ENCODE measurements at places on chromosomes 4 and X.

DNA sequence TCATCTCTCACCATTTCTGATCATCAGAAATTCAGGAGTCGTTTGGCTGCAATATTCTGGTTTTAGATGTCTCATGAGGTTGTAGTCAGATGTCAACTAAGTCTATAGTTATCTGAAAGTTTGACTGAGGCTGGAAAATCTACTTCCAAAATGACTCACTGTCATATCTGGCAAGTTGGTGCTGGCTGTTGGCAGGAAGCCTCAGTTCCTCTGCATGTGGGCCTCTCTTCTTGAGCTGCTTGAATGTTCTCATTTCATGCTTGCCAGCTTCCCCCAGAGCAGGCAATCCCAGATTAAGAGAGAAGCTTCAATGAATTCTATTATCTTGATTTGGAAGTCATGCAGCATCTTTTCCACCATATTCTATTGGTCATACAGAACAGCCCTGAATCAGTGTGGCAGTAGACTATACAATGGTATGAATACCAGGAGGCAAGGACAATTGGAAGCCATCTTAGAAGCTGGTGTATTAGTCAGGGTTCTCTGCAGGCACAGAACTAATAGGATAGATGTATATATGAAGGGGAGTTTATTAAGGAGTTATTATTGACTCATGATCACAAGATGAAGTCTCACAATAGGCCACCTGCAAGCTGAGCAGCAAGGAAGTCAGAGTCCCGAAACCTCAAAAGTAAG lies 46.8 kb upstream of the ELF2 start:
- no peak for DNase-seq

GRCh38 chr4:5722328-5722727 lies 11.3 kb downstream of the EVC start:
- no peak for DNase-seq

- DNase-seq = no peak
These were observed 7.8 kb downstream of the LNX1 start for GRCh38 chr4:53583513-53583912.

- DNase-seq = no peak
These were observed 488.3 kb downstream of the ANKRD50 start for GRCh38 chr4:124224256-124224655.

DNA sequence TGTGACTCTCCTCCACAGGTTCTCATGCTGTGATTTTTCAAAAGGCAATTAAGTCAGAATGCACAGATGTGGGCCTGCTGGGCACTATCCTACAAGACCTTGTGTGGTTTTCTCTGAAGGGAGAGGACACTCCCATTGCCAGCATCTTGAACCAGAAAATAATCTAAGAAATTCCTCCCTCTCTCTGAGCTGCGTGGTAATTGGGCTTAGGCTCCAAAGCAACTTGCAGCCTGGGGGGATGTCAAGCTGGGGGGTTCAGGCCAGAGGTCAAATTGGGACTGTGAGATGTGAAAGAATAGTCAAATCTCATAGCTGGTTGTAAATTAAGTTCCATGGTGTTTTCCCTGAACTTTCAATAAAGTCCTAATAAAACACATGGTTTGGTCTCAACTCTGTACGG lies 350.6 kb upstream of the SLC7A11 start:
- DNase-seq = no peak

DNA sequence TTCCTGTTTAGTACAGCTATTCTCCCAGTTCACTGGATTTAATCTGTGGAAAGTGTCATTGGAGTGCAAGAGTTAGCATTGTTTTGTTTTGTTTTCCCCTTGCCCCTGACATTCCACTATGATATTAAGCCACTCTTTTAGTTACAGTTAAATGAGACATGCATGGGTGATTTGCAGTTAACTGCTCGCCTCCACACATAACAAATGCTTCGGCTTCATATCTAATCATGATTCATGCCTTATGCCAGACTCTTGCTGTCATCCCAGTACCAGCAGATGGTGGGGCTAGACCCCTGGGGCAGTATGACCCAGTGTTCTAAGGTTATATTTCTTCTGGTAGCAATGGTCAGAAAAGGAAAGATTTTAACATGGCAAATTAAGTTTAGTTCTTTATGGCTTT lies 80.1 kb downstream of the RAP1GDS1 start:
- DNase-seq = no peak

DNA sequence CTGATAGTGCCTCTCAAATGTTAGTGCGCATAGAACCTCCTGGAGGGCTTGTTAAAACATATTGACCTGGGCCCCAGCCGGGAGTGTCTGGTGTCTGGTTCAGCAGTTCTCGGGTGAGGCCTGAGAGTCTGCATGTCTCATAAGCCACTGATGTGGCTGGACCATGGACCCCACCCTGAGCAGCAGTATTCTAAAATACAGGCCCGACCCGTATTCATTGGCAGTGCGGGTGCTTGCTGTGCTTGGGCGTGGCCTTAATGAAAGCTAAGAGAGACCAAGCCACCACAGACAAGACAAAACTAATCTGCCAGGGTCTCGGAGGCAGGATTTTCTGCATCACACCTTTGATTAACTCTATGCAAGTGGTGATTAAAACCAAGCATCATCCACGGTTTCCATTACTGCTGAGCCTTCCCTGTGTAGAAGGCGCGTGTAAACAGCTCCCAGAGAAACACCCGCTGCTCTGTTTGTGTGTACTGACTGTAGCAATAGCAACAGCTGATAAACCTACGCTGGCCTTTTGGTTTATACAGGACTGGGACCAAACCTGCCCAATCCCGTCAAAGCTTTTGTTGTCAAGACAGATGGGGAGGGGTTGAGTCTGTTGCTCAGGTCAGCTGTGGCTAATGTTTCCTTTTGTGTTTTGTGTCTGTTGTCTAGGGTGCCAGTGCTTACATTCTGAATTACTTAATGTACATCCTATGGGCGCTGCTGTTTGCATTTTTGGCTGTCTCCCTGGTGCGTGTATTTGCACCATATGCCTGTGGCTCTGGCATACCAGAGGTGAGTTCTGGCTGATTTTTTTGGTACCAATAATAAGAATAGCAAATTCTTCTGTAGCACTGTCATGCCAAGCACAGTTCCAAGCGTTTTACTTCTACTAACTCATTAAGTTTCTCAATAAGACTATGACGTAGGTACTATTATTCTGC lies 40.8 kb downstream of the CLCN4 start:
- no peak for DNase-seq

- no peak for DNase-seq
These were observed 9.0 kb upstream of the SLC26A1 start for GRCh38 chr4:1002131-1002630.

DNA sequence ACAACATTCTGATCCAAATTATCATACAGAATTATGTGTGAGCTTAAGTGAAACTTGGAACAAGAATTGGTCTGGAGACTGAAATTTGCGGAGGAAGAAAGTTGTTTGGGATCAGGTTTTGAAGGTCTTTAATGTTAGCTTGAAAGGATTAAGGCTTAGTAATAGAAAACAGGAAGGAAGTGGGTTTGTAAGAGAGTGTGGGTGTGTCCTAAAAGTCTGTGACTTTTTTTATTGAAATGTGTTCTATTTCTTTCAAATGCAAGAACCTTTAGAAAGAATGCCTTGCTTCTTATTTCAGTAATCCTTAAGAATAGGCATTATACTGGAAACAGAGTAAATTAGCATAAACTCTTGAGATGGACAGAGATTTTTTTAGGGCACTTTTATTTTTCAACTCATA lies 198.0 kb downstream of the GALNTL6 start:
- DNase-seq = no peak

DNA sequence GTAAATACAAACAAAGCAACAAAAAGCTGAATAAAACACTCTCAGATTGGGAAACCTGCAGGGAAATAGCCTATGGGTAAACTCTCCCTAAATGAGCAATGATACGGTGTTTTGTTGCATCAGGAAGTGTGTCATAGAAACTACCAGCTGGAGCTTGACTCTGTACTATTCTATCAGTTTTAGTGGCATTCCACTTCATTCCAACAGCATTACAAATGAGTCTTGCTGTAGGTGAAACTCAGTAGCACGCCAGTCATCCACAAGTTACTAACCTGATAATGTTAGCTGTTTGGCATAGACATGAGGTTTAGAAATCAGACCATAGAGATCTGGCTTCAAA lies 24.9 kb downstream of the FGFBP1 start:
- DNase-seq = no peak

DNA sequence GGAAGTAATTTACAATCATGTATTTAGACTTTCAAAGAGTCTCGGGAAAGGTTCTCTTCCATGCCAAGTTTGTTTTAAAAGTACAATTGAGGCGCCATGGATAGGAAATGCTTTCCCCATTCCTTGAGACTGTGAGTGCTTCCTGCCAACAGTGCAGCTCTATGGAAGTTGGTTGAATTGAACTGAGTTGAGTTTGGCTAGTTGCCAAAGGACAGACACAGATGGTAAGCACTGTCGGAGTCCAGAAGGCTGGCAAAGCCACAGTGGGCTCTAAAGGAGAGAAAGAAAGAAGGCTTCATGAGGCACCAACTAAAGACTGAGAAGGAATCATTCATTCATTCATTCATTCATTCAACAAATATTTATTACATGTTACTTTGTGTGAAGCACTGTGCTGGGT lies 4.3 kb upstream of the KCNE5 start:
- no peak for DNase-seq

- no peak for DNase-seq
These were observed 153.4 kb upstream of the ANK2 start for GRCh38 chr4:112895811-112896608.

GRCh38 chr4:73704314-73705055 lies 35.9 kb upstream of the CXCL8 start:
- DNase-seq = no peak

DNA sequence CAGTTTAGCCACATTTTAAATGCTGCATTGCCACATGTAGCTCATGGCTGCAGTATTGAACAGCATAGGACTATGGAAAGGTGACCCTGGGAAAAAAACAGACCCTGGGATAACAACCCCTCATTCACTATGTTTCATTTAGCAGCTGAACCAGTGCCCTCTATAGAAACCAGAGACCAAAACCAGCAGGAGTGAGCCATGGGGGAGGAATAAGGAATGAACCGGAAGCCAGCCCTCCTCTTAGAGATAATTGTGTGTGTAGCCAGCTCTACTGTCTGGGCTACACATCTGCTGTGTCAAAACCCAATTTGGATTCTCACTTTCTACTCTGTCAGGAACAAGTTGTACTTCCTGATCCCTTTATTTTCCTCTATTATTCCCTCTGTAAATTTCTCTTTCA lies 158.5 kb upstream of the S100G start:
- DNase-seq = no peak

DNA sequence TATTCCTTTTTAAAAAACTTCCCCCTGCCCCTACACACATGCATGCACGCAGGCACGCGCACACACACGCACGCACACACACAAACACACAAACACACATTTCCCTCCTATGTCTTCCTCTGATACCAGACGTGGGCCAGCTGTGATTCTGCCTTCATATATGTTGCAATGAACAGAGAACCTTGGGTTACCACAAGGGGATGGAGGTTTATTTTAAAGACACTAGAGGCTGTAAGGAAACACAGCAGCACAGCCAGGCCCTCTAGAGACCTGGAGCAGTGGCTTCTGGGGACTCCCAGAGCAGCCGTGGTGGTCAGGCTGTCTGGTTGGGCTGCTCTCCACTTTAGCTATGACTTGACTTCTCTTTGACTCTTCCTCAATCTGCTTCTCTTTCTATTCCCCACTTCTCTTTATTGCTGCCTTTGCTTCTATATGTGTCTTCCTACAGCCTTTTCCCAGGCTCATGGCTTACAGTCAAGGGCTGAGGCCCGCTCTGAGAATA lies 3.2 kb upstream of the TLR10 start:
- no peak for DNase-seq

GRCh38 chr4:57125996-57126395 lies 15.8 kb upstream of the IGFBP7 start:
- DNase-seq = no peak

DNA sequence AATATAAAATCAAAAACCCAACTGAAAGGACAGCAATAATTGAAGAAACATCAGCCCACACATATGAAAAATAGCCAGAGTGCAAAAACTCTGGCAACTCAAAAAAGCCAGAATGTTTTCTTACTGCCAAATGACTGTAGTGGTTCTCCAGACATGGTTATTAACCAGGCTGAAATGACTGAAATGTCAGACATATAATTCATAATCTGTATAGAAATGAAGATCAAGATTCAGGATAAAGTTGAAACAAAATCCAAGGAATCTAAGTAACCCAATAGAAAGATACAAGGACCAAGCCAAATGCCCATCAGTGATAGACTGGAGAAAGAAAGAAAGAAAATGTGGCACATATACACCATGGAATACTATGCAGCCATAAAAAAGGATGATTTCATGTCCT lies 553.3 kb upstream of the KLHL4 start:
- DNase-seq = no peak

DNA sequence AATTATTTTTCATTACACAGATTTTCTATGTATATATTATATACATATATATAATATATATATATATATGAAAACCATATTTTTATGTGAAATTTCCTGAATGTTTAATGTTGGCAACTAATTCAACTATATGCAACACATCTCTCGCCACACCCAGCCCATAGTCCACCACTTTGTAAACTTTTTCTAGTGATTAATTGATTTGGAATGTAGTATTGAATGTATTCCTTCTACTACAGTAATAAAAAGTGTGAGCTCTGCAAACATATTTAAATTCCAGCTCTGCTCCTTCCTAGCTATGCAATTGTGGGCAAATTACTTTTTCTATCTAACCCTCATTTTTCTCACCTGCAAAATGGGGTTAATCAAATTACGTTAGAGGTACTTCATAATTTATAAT lies 187.8 kb downstream of the TEX11 start:
- DNase-seq = no peak

GRCh38 chrX:150080497-150080896 lies 142.2 kb upstream of the EOLA2 start:
- no peak for DNase-seq

DNA sequence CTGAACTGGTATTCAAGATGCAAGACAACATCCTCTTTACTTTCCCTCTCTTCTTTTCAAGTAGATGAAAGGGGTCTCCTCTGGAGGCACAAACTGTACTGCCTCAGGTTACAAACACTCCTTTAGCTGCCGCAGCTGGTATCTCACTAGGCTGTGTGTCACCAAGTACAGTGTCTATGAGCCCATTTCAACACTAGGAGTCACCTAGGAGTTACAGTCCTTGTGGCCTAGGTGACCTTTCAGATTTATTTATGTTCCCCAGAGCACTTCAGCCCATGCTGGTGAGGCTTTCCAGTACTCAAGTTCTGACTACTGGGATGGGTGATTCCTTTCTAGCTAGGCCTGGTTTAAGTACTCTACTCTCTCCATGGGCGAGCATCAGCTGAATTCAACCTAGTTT lies 32.4 kb upstream of the TMLHE start:
- no peak for DNase-seq

DNA sequence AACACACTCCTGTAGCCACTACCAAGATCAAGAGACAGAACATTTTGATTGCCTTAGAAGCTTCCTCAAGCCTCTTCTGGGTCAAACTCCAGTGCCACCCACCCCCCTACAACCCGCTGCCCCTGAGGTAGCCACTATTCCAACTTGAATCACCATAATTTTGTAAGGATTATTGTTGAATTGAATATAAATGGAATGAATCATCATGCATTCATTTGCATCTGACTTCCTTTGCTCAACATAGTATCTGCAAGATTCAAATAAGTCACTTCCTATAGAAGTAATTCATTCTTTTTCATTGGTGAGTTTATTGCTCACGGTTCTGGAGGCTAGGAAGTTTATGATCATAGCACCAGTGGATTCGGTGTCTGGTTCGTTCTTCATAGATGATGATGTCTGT lies 364.2 kb downstream of the SLITRK2 start:
- no peak for DNase-seq

- DNase-seq = no peak
These were observed 154.0 kb downstream of the TMEM47 start for GRCh38 chrX:34503119-34503518.

- no peak for DNase-seq
These were observed 57.2 kb upstream of the MTMR1 start for GRCh38 chrX:150635952-150636351.

- no peak for DNase-seq
These were observed 27.1 kb upstream of the HGFAC start for GRCh38 chr4:3414421-3415279.
